ENCODE measurements at places on chromosomes 12 and 14. TPM values are rescaled to one million over a fixed set of nuclear protein-coding genes. Genes with fewer than 3 reads are reported as not detected.

DNA sequence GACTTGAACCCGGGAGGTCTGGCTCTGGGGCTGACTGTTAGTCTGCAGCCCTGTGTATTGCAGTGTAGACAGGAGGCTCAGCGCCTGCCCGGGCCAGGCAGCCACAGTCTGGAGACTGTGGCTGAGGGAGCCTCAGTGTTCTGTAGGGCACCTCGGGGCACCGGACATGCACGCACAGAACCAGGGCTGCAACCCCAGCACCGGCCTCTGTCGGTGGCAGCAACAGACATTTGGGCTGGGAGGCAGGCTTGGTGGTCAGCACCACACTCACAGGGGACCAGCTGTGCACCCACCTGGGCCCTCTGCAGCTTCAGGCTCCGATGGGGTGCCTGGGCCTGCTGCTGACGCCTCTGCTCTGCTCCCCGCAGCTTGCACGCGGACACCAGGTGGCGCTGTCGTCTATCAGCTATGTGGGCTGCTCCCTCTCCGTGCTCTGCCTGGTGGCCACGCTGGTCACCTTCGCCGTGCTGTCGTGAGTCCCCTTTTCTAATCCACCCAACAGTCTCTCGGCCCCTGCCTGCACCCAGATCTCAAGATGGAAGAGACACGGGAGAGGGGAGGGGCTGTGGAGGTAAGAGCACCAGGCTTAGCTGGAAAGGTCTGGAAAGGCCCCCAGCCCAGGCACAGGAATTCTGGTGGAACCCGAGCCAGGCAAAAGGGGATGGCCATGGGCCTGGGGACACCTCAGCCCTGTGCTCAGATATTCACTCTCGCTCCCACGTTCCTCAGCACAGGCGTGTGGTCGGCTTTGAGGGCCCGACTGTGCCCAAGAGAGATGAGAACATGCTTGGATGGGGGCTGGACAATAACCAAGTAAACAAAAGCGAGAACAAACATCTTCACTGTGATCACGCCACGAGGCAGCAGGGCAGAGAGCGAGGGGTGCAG is 151.0 kb downstream of the ADGRD1 start:
- peak; percentile 27 for DNase-seq

GRCh38 chr14:59022144-59022543 is 166.3 kb upstream of the DAAM1 start:
- DNase-seq: peak; percentile 24

DNA sequence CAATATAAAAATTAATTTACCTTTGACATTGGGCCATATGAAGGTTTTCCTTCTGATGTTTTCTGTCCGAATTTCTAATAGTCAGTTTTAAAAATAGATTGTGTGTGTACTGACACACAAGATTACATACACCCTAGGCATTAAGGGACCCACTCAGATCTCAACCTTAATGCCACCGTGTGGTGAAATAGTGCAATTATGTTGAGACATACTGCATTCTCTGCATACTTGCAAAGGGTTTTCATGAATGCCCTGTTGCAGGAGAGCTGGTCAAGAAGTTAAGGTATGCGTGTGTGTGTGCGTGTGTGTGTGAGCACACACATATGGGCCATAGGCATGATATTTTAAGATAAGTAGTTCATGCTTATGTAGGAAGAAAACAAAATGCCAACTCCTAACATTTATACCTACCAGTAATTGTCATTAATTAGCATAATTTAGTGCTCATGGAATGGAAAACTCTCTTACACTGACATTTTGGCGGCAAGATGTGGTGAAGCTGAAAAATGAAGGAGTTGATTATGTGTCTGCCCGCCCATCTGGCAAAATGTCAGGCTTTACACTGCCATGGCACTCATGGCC is 58.8 kb downstream of the PIK3C2G start:
- peak; percentile 62 for DNase-seq

- peak; percentile 97 for DNase-seq
Observed at GRCh38 chr14:76956316-76957090, 72.0 kb downstream of the IRF2BPL start.

- no peak for DNase-seq
Observed at GRCh38 chr14:20486684-20487395, 17.6 kb downstream of the PNP start.

DNA sequence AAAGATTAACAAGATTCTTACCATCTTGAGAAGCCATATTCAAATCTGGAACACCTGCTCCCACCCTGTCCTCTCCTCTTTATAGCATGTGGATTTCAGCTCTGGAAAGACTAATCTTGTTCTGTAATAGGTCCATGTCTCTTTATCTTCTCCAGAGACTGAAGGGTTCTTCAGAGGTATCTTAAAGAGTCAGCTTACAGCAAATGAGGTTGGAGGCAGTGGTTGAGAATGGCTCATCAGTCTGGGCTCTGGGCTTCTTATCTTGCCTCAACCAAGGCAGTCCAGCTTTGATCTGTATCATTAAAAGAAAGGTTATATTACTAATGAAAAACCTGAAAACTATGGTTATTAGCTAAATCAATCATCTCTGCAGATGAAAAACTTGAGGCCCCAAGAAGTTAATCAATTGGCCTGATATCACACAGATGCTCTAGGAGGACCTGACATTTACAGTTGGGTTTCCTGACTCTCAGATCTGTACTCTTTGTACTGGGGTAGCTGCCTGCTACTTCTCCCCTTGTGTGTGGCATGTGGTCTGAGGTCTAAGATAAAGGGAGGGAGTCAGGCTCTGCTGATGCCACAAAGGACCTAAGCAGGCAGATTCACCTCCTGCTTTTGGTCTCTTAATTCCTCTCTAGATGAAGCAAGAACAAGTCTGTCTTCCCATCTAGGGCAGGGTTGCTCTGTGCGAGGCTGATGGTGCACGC is 1.7 kb upstream of the AKAP6 start:
- DNase-seq: no peak

DNA sequence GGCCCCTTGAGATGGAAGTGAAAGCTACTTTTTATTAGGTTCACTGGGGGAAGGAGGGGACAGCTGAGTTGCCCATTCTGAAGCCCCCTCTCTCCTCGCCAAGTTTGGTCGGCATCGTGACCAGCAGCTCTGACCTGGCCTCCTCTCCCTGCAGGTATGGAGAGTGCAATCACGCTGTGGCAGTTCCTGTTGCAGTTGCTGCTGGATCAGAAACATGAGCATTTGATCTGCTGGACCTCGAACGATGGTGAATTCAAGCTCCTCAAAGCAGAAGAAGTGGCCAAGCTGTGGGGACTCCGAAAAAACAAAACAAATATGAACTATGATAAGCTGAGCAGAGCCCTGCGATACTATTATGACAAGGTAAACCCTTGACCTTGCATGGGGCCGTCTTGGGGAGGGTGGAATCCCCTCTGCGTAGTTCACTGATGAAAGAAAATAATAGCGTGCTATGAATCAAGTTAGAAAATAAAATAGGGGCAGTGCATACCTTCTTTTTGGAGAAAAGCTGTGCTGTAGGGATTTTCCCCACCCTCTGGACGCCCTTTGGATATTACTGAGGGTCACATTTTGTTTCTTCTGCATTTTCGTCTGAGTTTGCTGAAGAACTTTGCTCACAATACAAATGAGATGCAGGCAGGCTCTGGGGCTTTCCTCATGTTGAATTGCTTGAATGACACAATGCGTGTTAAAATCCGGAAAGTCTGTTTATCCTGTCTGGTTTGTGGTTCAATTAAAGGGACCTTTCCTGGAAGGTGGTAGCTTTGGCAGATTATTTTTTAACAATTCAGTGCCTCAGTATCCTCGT is 29.4 kb downstream of the ELK3 start:
- DNase-seq: no peak

- no peak for DNase-seq
Observed at GRCh38 chr12:53626702-53627169, 554 bp upstream of the ATF7 start.

DNA sequence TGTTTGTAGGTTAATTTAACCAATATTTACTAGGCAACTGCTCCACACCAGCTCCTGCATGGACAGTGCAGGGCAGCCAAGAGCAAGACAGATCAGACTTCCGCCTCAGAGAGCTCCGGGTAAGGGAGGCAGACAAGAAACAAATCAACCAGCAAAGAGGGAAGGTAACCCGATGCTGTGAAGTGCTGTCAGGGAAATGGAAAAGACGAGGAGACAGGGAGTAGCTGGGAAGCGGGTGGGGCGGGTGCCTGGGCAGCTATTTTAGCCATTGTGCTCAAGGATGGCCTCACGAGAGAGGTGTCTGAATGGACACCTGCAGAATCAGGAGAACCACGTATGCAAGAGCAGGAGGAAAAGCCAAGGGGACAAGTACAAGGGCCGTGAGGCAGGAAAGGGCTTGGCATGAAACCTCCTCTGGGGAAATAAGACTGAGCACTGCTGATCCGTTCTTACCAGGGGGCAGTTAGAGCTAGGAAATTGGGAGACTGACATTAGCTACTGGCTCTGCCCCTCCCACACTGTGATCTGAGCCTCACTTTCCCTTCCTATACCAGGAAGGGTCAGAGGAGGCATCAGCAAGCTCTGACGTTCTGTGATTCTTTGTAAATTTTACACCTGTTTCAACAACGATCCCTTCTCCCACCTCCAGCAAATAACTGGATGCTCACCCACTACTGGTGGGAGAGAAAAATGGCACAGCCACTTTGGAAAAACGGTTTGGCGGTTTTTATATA is 6.5 kb upstream of the TMEM119 start:
- DNase-seq: no peak

GRCh38 chr14:69005432-69006148 is 26.5 kb upstream of the ACTN1 start:
- DNase-seq: peak; percentile 86

- DNase-seq: no peak
Observed at GRCh38 chr14:24176599-24176998, 4.7 kb downstream of the REC8 start.

GRCh38 chr14:62689733-62690132 is 355.5 kb downstream of the KCNH5 start:
- no peak for DNase-seq

DNA sequence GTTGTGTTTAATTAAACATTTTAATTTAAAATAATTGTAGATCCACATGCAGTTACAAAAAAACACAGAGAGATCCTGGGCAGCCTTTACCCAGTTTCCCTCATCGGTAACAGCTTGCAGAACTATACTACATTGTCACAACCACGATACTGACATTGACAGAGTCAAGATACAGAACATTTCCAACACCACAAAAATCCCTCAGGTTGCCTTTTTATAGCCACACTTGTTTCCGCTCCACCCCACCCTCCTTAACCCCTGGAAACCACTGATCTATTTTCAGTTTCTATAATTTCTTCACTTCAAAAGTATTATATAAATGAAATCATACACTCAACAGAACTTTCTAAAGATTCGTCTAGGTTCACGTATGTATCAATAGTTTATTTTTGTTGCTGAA is 458.8 kb upstream of the SOX5 start:
- DNase-seq: no peak

GRCh38 chr12:25368557-25368956 is 117.8 kb upstream of the KRAS start:
- DNase-seq: no peak

- peak; percentile 83 for DNase-seq
Observed at GRCh38 chr14:64112867-64113678, 181.1 kb downstream of the ESR2 start.

GRCh38 chr14:99441918-99442317 is 38.7 kb downstream of the SETD3 start:
- DNase-seq: no peak

GRCh38 chr14:93107453-93107852 is 8.3 kb downstream of the ITPK1 start:
- DNase-seq: no peak

DNA sequence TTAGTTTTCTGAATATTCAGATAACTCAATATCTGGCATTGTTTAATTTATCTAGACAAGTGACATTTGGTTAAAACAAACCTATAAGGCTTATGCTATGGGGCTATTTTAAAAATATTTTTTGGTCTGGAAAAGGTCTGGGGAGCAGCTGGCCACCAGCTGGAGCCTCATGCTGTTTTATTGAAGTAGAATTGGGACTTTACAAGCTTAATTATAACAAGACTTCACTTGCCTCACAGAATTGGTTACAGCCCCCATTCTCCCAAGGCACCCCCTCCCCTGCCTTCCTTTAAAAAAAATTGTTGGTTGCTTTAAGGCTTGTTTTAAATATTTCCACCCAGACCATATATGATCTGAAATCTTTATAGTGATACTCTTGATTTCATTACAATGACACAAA is 453.9 kb downstream of the ADAMTS20 start:
- DNase-seq: no peak

- no peak for DNase-seq
Observed at GRCh38 chr14:59926534-59926933, 6.6 kb downstream of the LRRC9 start.

- no peak for DNase-seq
Observed at GRCh38 chr14:71932229-71932981, at the start of gene RGS6. TSS of gene RGS6 (plus strand) at chr14:71932429.

- no peak for DNase-seq
Observed at GRCh38 chr12:65963862-65964240, 139.6 kb downstream of the HMGA2 start.

DNA sequence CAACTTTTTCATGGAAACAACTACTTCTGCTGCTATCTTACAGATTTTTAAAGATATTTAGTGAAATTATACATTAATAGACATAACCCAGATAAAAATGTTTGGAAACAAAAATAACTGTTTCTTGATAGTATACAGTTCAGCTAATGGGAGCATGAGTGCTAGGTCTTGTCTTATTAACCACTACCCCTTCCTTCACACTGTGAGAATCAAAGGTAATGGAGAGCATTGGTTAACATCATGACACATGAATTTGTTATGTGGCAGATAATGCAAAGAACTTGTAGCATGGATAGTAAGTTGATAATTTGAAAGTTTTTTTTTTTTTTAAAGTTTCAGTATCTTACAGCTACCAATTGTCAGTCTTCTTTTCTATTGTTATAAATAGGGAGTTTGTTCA is 44.2 kb downstream of the CCDC91 start:
- no peak for DNase-seq

GRCh38 chr12:115667116-115667515 is 610.4 kb downstream of the MED13L start:
- DNase-seq: no peak

DNA sequence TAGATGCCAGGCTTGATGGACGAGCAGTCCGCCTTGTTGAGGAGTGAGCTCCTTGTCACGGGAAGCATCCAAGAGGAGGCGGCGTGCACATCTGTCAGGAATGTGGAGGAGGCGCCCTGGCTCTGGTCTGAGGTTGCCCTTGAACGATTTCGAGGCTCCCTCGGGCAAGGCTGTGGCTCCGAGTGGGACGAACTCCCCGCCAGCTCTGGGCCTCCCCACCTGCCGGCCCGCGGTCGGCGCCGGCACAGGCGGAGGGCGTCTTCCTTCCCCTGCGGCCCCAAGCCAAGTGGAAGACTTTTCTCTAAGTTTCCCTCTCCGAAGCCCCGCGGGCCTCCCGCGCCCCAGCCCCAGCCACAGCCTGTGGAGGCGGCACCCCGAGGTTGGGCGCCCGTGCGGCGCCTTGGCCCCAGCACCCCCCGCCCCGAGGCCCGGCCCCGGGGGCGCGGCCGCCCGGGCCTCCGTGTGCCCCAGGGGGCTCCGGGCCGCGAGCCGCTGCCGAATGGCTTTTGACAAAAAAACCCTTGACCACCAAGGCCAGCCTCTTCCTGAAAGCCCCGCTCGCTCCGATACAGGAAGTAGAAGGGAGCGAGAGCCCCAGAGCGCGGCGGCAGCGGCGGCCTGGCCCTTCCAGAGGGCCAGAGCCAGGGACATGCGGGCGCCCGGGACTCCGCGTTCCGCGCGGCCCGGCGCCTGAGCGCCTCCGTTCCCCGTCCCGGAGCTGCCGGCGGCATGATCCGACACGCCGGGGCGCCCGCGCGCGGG is at the start of gene RIN3:
TSS of gene RIN3 (plus strand) at position 578 of the 762 bp plus-strand sequence. CDS start at position 730, 152 bp downstream.
- DNase-seq: peak; percentile 47

OR2AP1 gene
- not detected for total RNA-seq

DNAH10 gene
- 0.16 TPM for total RNA-seq

CCDC177 gene
- not detected for total RNA-seq

DBX2 gene
- total RNA-seq: not detected

ITGA7 gene
- 1,498 TPM for total RNA-seq

NAA30 gene
- total RNA-seq: 29.7 TPM

CCDC38 gene
- not detected for total RNA-seq

FAR2 gene
- total RNA-seq: 0.08 TPM
